ENCODE measurements at places on chromosomes 13 and 19.

- DNase-seq: no peak
Measured at GRCh38 chr19:17469092-17469480, 1.2 kb upstream of the SLC27A1 start.

- DNase-seq: no peak
Measured at GRCh38 chr19:4173479-4174212, 8.7 kb downstream of the SIRT6 start.

- DNase-seq: no peak
Measured at GRCh38 chr13:83547043-83547442, 335.2 kb downstream of the SLITRK1 start.

GRCh38 chr13:23856008-23856750 lies 33.0 kb downstream of the MIPEP start:
- DNase-seq: no peak

DNA sequence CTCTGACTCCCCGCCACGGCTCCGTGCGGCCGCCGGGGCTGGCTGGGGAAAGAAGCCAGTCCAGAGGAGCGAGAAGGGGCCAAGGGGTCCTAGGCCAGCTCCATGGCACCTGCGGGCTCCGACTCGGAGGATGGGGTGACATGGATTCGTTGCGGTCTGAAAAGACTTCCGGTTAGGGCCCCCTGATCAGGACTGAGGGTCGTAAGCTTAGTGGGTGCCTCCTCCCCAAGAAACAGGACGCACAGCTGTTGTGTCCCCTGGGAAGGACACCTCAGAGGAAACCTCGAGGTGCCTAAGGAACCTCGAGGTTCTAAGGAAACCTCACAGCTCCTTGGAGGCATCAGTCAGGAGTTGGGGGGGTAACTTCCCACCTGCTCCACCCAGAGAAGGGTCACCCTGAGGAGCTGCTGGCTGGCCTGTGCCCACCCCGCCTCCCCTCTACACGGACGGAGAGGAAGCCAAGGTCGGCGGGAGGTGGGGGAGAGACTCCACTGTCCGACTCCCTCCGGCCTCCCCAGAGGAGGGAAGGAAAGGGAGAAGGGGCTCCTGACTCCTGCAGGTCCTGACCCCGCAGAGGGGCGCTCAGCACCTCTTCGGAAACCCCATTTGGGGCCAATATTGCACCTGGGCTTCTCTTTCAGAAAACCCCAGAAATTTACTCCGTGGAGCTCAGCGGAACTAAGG lies 855 bp downstream of the ATP12A start:
- no peak for DNase-seq

DNA sequence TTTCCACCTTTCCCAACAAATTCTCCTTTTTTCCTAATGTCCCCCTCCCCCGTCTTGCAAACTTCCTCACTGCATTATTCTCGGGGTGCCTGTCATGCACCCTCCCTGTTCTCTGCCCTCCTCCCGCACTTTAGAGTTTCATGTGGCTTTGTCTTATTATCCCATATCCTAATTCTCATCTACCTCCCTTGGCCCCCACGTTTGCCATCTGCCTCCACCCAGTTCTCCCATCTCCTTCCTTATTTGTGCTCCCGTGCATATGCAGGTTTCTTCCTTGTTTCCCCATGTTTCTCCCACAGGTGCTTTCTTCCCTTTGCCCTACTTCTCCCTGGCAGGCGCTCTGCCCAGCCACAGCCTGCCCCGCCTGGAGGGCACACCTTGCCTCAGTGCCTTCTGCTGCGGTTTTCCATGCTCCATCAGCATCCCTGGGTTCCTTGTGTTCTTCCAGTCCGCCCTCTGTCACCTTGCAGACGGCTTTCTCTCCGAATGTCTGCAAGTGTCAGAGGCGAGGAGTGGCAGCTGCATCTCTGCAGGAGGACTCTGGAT lies 1.5 kb downstream of the SPATA13 start:
- no peak for DNase-seq

DNA sequence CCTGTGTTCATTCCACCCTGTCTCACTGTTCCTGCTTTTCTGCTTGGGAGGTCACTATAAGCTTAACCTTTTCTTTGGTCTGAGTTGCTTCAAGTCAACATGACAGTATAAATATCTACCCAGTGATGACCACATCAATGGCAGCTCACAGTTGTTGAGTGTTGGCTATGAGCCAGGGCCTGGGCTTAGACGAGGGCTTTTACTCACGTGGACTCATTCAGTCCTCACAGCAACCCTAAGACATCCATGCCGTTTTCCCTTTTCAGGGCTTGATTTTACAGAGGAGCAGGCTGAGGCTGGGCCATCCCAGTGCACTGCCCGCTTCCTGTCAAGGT lies 10.2 kb upstream of the CCDC97 start:
- no peak for DNase-seq

- no peak for DNase-seq
Measured at GRCh38 chr13:101881593-101881992, 429.1 kb downstream of the ITGBL1 start.

GRCh38 chr19:16861834-16862233 lies 27.0 kb upstream of the F2RL3 start:
- DNase-seq: no peak

- no peak for DNase-seq
Measured at GRCh38 chr13:25581351-25581750, 209.6 kb downstream of the ATP8A2 start.

- DNase-seq: peak; percentile 21
Measured at GRCh38 chr13:91313103-91313502, 34.4 kb upstream of the MIR17HG start.

DNA sequence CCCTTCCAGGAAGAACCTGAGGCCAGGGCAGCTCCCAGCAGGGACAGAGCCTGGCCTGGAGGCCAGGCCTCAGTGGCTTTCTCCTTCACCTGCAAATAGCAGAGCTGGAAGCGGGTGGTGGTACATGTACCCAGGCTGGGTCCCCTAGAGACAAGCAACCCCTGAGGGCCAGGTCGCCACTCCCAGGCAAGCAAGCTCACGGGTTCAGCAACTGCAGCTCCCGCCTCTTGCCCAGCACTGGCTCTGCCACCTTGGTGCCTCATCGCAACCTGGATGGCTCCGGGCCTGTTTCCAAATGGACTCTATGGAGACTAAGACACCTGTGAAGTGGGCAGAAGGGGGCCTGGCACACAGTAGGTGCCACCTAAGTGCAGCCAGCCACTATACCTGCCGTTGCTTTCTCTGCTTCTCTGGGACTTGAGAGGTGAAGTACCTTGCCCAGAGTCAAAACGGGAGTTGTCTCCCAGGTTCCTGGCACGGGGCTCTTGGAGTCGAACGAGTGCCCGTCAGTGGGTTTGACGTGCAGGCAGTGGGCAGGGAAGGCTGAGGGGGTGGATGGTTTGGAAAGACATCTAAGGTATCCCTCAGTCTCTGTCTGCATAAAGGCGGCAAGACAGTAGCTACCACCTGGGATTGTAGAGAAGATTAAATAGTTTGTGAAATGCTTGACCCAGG lies 2.4 kb upstream of the PLPP2 start:
- no peak for DNase-seq

- peak; percentile 38 for DNase-seq
Measured at GRCh38 chr19:17778251-17778967, 16.5 kb upstream of the B3GNT3 start.

DNA sequence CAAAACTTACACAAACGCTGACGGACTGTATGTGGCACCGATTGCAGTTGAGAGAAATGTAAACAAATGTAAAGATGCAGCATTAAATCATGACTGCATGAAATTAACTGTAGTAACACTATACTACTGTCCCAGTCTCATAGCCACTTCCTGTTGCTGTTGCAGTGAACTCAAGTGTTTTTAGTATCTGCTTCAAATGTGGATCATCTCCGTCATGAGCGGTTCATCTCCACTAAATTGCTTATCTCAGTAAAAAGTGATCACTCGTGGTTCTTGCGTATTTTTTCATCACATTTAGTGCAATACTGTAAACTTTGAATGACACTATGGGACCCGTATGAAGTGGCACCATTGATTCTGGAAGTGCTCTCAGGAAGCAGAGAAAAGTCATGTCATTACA lies 60.3 kb upstream of the RNF113B start:
- DNase-seq: no peak

DNA sequence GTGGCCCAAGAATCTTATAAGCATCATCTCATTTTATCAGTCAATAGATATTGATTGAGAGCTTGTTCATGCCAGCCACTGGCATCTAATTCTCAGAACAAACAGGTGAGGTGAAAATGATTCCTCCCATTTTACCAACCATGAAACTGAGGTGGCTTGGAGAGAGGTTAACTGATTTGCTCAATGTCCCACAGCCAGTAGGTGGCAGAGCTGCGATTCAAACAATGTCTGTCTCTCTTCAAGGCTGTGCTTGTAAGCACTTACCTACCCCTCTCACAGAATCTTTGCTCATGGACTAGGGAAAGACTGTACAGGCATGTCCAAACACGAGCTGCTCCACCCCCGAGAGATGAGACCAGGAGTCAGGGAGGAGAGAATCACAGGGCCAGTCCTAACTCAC lies 21.5 kb upstream of the GSX1 start:
- DNase-seq: no peak

DNA sequence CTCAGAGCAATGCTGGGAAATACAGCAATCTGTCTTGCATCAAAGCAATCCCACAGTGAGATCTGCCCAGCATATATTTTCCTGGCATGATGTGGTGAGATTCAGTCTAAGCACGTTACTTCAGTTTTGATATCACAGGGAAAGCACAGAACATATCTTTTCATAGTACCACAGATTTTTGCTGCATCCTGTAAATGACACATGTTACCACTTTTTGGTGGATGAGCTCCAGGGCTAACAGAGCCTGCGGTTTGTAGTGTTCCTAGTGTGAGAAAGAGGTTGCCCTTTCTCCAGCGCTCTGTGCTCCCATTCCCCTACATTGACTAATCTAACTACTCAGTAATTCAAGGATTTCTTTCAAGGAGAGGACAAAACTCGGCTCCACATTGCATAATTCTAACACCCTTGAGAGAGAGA lies 409.0 kb downstream of the GPC6 start:
- DNase-seq: no peak

DNA sequence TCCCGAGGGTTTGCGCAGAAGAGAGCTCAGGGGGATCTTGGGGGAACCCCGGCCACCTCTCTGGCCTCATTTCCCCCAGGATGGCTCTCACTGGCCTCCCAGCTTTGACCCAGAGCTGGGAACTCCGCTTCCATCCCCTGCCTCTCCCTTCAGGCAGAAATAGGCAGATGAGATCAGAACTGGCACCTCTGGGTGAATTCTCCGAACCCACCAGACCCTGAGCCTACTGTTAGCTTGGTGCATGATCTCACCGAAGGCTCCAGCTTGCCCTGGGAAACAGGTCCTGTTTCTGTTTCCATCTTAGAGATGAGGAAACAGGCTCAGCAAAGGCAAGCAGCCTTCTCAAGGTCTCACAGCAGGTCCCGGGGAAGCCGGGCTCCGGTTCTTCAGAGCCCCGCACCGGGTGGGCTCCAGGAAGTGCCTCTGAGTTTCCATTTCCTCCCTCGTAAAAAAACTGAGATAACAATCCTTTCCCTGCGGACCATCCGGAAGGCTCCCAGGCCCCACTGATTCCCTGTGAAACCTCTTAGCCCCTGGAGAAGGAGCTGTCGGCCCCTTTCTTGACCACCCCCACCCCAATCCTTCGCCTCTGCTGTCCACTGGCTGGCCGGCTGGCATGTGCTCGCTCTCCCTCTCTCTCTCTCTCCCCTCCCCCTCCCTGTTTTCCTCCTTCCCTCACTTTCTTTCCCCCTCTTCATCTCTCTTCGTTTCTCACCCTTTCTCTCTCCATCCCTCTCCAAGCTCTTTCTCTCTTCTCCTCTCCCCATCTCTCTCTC lies 2.1 kb downstream of the NECTIN2 start:
- no peak for DNase-seq

DNA sequence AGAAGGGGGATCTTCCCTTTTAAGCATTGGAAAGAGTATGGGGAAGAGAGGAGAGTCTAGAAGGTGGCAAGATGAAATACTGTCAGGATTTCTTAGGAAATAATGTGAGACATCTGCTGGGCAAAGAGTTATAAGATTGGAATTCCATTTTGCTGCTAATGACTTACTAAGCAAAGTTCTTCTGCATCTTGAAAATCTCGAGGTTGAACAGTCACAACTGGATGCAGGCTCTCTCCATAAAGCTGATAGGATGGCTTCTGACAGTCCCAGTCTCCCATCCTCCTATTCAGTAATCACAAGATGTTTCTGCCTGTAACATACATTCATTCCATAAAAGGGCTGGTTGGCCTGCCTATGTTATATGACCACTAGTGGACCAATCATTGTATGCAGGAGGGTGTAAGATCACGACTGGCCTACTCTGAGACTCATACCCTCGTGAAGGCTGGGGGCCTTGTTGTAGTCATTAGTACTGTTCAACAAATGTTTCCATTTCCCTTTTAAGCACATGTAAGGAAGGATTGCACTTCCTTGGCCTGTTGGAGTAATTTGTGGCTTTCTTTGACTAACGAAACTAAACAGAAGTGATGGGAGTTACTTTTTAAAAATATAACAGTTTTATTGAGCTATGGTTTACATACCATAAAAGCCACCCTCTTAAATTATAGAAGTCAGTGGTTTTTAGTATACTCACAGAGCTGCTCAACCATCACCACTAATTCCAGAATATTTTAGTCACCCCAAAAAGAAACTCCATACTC lies 45.0 kb upstream of the TDRD3 start:
- no peak for DNase-seq

GRCh38 chr13:114134111-114134943 lies 1.9 kb upstream of the RASA3 start:
- DNase-seq: no peak

DNA sequence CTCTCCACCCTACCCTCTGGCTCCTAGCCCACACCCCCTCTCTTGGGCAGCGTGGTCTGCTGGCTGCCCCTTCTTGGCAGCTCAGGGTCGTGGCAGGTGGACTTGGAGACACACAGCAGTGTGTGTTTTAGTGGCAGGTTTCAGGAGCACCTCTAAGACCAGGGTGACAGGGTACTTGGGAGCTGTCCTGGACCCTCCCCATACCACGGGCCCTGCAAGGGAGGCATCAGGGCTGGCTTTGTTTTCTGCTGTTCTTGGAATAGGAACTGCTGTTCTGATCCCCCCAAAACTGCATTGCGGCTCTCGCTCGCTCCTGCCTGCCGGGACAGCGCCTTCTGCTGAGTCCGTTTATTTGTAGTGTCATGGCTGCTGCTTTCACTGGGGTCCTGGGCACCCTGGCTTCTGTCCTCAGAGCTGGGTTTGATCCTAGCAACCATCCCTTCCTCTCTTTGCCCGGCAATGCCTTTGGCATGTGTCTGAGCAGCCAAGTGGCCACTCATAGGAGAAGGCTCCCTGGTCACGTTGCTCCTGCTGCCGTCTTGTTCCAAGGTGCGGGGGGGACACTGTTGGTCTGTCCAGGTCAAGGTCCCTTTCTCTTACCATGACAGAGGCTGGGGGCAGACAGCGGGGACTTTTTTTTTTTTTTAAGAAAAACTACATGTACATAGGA lies 12.1 kb downstream of the COMP start:
- no peak for DNase-seq

GRCh38 chr13:40351537-40352379 lies 314.7 kb downstream of the FOXO1 start:
- DNase-seq: no peak

GRCh38 chr19:1318678-1319471 lies 33.2 kb downstream of the EFNA2 start:
- no peak for DNase-seq

GRCh38 chr19:40704491-40705361 lies 12.0 kb downstream of the COQ8B start:
- DNase-seq: no peak

Data from stimulated activated CD4-positive, alpha-beta T cell treated with anti-CD3 and anti-CD28 coated beads, Interleukin-12 subunit alpha, Interleukin-12 subunit beta, amount 100 ng/mL, for 48 hours (primary cell).